ENCODE measurements at places on chromosomes 7 and 10.

DNA sequence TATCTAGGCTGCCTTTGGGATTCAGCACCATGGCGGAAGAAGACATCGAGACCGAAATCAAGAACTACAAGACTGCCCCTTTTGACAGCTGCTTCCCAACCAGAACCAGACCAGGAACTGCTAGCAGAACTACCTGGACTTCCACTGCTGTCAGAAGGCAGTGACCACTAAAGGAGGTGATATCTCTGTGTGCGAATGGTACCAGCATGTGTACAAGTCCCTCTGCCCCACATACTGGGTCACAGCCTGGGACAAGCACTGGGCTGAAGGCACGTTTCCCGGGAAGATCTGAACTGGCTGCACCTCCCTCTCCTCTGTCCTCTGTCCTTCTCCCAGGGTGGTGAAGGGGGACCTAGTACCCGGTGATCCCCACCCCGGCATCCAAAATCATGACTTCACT, 25.6 kb upstream of the PDIA4 start:
- no peak for DNase-seq

GRCh38 chr7:5226921-5227785, 37.1 kb downstream of the WIPI2 start:
- no peak for DNase-seq

- DNase-seq: no peak
Measured at GRCh38 chr10:113549856-113550255, 3.0 kb upstream of the HABP2 start.

DNA sequence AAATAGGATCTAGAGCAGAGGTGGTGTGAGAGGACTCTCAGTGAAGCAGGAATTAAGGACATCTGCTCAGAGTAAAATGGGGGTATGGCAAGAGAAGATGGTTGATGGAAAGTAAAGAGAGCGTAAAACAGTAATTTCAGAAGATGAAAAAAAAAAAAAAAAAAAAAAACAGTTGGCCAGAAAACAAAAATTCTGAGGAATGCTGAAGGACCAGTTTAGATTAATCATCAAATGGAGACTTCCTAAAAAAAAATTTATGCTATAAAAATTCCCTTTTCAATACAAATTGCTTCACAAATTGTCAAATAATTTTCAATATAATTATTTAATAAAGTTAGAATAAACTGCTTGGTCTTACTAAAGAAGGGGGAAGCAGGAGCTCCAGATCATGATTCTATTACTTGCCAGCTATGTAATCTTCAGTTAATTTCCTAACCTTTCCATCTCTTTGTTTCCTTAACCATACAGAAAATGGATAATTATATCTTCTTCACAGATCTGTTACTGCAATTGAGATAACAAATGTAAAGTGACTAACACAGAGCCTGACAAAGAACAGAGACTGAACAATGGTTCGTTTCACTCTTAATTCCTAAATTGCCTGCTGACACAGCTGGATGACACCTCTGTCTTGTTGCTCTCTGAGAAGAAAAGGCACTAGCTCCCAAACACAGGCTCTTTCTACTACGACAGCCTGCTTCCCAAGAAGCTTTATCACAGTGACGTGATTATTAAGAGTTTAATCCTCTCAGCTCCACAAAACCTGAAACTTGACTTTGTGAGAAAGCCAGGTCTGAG, 64.9 kb upstream of the GPR22 start:
- no peak for DNase-seq

DNA sequence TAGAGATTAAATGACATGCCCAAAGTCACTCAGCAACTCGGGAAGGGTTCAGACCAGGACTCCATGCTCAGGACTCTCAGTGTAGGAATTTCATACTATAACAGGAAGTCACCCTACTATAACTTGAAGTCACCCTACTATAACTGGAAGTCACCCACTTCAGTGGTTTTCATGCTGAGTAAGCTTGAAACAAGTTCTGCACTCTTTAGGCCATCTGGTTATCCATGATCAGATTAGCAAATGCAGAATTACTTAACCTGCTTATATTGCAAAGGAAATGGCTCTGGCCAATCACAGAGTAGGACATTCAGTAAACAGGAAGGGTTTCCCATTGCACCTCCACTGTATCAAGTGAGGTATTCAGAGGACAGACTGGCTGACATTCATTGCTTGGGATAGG, 1240.4 kb downstream of the GATA3 start:
- no peak for DNase-seq

DNA sequence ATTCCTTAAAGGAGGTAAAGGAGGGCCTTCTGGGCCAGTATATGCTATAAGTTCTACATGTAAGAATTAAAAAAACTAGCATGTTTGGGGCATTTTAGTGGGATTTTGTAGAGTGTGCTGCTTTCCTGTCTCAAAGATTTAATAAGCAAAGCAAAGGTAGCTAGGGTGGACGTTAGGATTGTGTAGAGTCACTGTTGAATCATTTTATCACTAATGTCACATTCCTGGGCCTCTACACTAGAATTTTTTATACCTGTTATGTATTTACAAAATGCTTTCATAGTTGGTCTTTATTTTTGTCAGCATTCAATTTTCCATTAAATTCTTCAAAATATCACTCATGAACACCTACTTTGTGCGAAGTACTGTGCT, 139.4 kb upstream of the PHYHIPL start:
- no peak for DNase-seq

- DNase-seq: peak; percentile 48
Measured at GRCh38 chr10:11205030-11205772, 187.5 kb downstream of the CELF2 start.

- DNase-seq: no peak
Measured at GRCh38 chr10:103819493-103819892, 35.9 kb downstream of the SH3PXD2A start.

All from stimulated activated CD4-positive, alpha-beta T cell treated with anti-CD3 and anti-CD28 coated beads, Interleukin-4, amount 100 ng/mL, for 24 hours (primary cell).